Activated CD8-positive, alpha-beta T cell treated with anti-CD3 and anti-CD28 coated beads for 36 hours (primary cell): ENCODE measurements at places on chromosomes 12 and 14. TPM values are rescaled to one million over a fixed set of nuclear protein-coding genes. Genes with fewer than 3 reads are reported as not detected.

DNA sequence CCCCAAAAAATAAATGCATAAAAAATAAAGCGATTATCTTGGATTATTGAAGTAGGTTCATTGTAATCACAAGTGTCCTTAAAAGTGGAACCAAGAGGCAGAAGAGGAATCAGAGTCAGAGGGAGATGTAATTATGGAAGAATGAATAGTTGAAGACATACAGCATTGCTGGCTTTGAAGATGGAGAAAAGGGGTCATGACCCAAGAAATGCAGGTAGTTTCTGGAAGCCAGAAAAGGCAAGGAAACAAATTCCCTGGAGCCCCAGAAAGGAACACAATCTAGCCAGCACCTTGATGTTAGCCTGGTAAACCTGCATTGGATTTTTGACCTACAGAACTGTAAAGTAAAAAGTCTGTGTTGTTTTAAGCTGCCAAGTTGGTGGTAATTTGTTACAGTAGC lies 57.5 kb upstream of the PTGR2 start:
- no peak for DNase-seq
- H3K4me3 ChIP-seq: no peak overlapping the region
- peaks cover 12% of the 10 kb centered on the region for H3K4me1 ChIP-seq
- no peaks in the 10 kb centered on the region for H3K27me3 ChIP-seq
- H3K36me3 ChIP-seq: no peaks in the 10 kb centered on the region

DNA sequence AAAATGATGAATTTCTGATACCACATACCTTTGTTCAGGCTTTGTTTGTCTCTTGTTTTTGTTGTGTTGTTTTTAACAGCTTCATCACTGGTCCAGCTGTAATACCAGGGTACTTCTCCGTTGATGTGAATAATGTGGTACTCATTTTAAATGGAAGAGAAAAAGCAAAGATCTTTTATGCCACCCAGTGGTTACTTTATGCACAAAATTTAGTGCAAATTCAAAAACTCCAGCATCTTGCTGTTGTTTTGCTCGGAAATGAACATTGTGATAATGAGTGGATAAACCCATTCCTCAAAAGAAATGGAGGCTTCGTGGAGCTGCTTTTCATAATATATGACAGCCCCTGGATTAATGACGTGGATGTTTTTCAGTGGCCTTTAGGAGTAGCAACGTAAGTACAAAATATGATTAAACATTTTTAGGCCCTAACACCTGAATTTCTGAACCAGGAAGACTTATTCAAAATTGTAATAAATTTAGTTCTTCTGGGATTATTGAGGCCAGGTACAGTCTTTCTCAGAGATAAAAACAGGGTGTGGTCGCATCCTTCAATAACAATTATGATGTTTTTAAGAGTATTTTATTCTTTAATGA lies 22.4 kb downstream of the RXYLT1 start:
- no peak for DNase-seq
- peaks cover 8% of the 10 kb centered on the region for H3K36me3 ChIP-seq
- no peaks in the 10 kb centered on the region for H3K4me1 ChIP-seq
- no peak overlapping the region for H3K27ac ChIP-seq
- H3K27me3 ChIP-seq: no peaks in the 10 kb centered on the region
- no peak overlapping the region for H3K4me3 ChIP-seq

The IRAK3 gene
- total RNA-seq: 0.34 TPM

GRCh38 chr14:68779761-68780323 lies 13.0 kb downstream of the ZFP36L1 start:
- H3K36me3 ChIP-seq: peaks cover 2% of the 10 kb centered on the region
- H3K27me3 ChIP-seq: no peaks in the 10 kb centered on the region
- peak; percentile 76 for DNase-seq
- peaks cover 64% of the 10 kb centered on the region for H3K4me1 ChIP-seq

- H3K4me3 ChIP-seq: no peak overlapping the region
- H3K27me3 ChIP-seq: peaks cover 56% of the 10 kb centered on the region
- no peak for DNase-seq
- peaks cover 35% of the 10 kb centered on the region for H3K4me1 ChIP-seq
- H3K27ac ChIP-seq: no peak overlapping the region
Measured at GRCh38 chr12:49093792-49094159, 825 bp downstream of the DHH start.

DNA sequence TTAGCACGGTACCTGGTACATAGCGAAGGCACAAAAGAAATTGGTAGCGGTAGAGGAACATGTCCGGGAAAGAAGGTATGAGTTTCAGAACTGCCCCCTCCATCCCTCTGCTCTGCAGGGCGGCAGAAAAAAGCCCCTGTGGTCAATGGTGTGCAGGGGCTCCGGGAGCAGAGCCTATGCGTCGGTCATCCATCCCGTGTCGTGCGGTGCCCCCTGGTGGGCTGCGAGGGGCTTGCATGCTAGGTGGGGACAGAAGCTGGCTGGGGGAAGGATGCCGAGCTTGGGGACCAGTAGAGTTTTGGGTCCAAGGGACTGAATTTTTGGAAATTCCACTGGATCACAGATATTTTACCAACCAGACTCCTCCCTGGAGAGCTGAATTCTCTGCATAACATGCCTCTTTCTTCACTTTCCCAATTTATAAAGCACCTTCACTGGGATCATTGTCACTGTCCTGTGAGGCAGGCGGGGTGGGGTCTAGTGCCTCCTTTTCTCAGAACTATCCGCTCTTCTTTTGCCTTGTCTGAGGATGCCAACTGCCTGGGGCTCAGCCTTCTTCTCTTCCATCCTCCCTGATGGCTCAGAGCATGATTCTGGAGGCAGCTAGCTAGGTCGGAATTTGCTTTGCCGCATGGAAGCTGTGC lies 148.7 kb downstream of the SMOC1 start:
- no peak overlapping the region for H3K4me3 ChIP-seq
- no peaks in the 10 kb centered on the region for H3K4me1 ChIP-seq
- no peaks in the 10 kb centered on the region for H3K36me3 ChIP-seq
- no peak overlapping the region for H3K27ac ChIP-seq
- DNase-seq: peak; percentile 81

The CFAP54 gene
- 0.45 TPM for total RNA-seq

- DNase-seq: no peak
- H3K36me3 ChIP-seq: no peaks in the 10 kb centered on the region
- no peaks in the 10 kb centered on the region for H3K4me1 ChIP-seq
Measured at GRCh38 chr12:108918206-108918605, 38.3 kb downstream of the DAO start.

The MSI1 gene
- total RNA-seq: 0.90 TPM

DNA sequence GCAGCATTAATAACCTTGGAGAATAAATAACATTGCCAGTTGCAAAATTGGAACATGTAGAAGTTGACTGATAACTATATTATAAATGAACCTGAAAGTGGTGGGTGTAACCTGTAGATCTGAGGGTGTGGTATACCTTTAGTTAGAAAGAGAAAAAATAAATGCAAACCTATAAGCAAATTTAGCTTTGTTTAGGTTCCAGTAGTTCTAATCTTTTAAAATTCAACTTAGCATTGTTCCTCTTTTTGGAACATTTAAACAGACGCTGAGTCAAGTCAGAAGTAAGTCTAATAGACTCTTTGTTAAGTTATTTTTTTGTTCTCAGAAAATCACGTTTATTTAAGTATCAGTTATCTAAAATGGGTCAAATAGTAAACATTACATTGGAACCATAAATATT lies 120.0 kb downstream of the DNAI7 start:
- peaks cover 34% of the 10 kb centered on the region for H3K4me1 ChIP-seq
- H3K27me3 ChIP-seq: no peaks in the 10 kb centered on the region
- no peak for DNase-seq
- peaks cover 26% of the 10 kb centered on the region for H3K36me3 ChIP-seq

GRCh38 chr12:45599196-45599595 lies 130.3 kb upstream of the ARID2 start:
- no peak overlapping the region for H3K4me3 ChIP-seq
- no peaks in the 10 kb centered on the region for H3K36me3 ChIP-seq
- H3K4me1 ChIP-seq: no peaks in the 10 kb centered on the region

DNA sequence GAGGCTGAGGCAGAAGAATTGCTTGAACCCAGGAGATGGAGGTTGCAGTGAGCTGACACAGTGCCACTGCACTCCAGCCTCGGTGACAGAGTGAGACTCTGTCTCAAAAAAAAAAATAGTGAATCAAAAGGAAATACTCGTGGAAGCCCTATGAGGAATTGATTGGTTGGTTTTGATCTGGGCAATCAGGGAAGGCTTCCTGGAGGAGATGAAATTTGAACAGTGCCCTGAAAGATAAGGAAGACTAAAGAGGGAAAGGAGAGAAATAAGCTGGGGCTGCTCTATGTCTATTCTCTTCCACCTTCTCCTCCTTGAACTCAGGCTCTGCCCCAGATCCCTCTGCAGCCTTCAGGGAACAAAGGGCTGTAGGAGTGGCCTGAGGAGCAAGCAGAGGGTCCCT lies 54.1 kb downstream of the IRF2BPL start:
- no peak overlapping the region for H3K27ac ChIP-seq
- no peaks in the 10 kb centered on the region for H3K36me3 ChIP-seq
- DNase-seq: no peak

- no peaks in the 10 kb centered on the region for H3K36me3 ChIP-seq
- H3K4me3 ChIP-seq: no peak overlapping the region
- peaks cover 2% of the 10 kb centered on the region for H3K27me3 ChIP-seq
Measured at GRCh38 chr12:65025136-65025535, 96.0 kb downstream of the WIF1 start.

The MYH6 gene
- total RNA-seq: not detected

The CEP170B gene
- 2.2 TPM for total RNA-seq
